Esophagus squamous epithelium (tissue), 5 donors: ENCODE measurements at places on chromosomes 13 and 19.
A peak's percentile ranks its signal among the peaks of the same experiment; 100 is the strongest.

GRCh38 chr13:22648320-22648801, 532.4 kb upstream of the SGCG start:
- H3K4me1 ChIP-seq: no peaks in the 10 kb centered on the region
- no peak for DNase-seq
- H3K36me3 ChIP-seq: no peaks in the 10 kb centered on the region
- H3K27me3 ChIP-seq: no peaks in the 10 kb centered on the region
- no peak overlapping the region for H3K27ac ChIP-seq
- no peak overlapping the region for H3K4me3 ChIP-seq

GRCh38 chr19:7426986-7427385, 61.8 kb downstream of the PEX11G start:
- H3K4me1 ChIP-seq: peaks cover 15% of the 10 kb centered on the region
- no peaks in the 10 kb centered on the region for H3K27me3 ChIP-seq
- no peak overlapping the region for H3K4me3 ChIP-seq
- no peaks in the 10 kb centered on the region for H3K36me3 ChIP-seq
- peak overlapping the region; percentile 45 for H3K27ac ChIP-seq

DNA sequence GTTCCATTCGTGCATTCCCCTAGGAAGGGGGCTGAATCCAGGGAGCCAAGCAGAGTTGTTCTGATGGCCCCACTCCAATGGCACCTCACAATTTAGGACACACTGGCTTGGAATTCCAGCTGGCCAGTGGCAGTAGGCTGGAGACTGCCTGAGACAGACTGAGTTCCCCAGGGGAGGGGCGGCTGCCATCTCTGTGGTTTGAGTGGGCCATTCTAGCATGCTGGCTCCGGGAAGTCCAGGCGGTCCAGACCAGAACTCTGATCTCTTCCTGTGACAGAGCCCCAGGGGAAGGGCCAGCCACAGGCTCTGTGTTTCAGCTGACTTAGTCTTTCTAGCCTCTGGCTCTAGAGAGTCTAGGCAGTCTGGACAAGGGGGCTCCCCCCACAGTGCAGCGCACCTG, 29.5 kb upstream of the SLC7A1 start:
- H3K27me3 ChIP-seq: no peaks in the 10 kb centered on the region
- H3K4me3 ChIP-seq: no peak overlapping the region
- H3K27ac ChIP-seq: no peak overlapping the region
- no peak for DNase-seq
- no peaks in the 10 kb centered on the region for H3K36me3 ChIP-seq
- no peaks in the 10 kb centered on the region for H3K4me1 ChIP-seq

GRCh38 chr19:14118165-14119051, 846 bp upstream of the PRKACA start:
- no peaks in the 10 kb centered on the region for H3K36me3 ChIP-seq
- H3K4me1 ChIP-seq: peaks cover 60% of the 10 kb centered on the region
- H3K4me3 ChIP-seq: peak overlapping the region; percentile 53
- no peaks in the 10 kb centered on the region for H3K27me3 ChIP-seq
- DNase-seq: peak; percentile 24

- no peak overlapping the region for H3K27ac ChIP-seq
- peaks cover 13% of the 10 kb centered on the region for H3K4me1 ChIP-seq
- no peak for DNase-seq
- H3K36me3 ChIP-seq: no peaks in the 10 kb centered on the region
These were observed 37.3 kb upstream of the ALOX5AP start for GRCh38 chr13:30697996-30698401.

DNA sequence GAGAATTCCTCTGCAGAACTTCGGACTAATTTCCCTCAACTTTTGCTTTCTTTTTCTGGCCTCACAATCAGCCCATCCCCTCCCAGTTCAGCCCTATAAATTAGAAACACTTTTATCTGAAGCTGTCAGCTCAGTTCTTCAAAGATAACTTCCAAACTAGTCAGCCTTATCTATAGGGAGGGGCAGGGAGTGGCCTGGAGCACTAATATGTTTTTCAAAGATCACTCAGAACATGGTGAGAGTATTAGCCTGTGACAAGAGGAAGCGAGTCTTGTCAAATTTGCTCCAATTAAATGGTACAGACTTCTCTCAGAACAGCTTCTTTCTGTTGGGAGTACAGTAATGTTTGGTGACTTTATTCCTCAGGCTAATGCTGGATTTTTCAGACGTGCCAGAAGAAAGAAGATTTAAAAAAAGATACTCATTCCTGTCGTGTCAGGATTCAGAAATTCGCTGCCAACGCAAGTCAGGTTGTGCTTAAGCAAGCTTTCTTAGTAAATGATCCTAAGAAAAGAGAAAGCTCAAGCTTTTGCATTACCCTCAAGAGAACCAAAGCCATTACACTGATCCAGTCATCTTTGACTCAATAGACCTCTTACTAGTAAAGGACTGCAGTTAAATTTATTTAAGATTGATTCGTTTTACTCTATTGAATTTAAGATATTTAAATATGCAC, 1033.6 kb downstream of the SLITRK5 start:
- H3K4me3 ChIP-seq: peak overlapping the region; percentile 26
- no peaks in the 10 kb centered on the region for H3K36me3 ChIP-seq
- peaks cover 21% of the 10 kb centered on the region for H3K4me1 ChIP-seq

GRCh38 chr13:81409284-81409683, 1068.4 kb upstream of the SPRY2 start:
- no peak overlapping the region for H3K27ac ChIP-seq
- H3K4me3 ChIP-seq: no peak overlapping the region
- H3K4me1 ChIP-seq: no peaks in the 10 kb centered on the region
- no peaks in the 10 kb centered on the region for H3K36me3 ChIP-seq
- H3K27me3 ChIP-seq: no peaks in the 10 kb centered on the region
- DNase-seq: no peak

DNA sequence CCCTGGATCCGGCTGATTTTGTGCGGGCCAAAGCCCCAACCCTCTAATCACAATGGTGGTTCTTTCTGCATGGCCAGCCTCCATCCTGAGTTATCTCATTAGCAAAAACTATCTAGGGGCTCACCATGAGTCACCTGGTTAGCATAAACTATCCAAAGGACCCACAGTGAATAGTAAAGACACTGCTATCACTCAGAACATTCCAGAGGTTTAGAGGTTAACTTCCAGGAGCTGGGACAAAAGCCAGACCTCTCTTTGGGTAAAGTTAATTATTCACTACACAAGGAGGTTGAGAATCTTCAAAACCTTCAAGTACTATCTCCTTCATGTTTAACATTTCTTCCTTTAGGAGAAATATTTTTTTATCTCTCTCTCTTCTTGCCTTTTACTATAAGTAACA, 18.8 kb upstream of the PPP5C start:
- no peak overlapping the region for H3K4me3 ChIP-seq
- no peak overlapping the region for H3K27ac ChIP-seq
- no peaks in the 10 kb centered on the region for H3K36me3 ChIP-seq
- H3K4me1 ChIP-seq: no peaks in the 10 kb centered on the region

GRCh38 chr19:1068009-1069001, 1.3 kb downstream of the ARHGAP45 start:
- DNase-seq: no peak
- H3K36me3 ChIP-seq: no peaks in the 10 kb centered on the region
- H3K4me3 ChIP-seq: peak overlapping the region; percentile 27
- H3K4me1 ChIP-seq: peaks cover 43% of the 10 kb centered on the region
- peak overlapping the region; percentile 69 for H3K27ac ChIP-seq
- H3K27me3 ChIP-seq: peaks cover 9% of the 10 kb centered on the region

- no peaks in the 10 kb centered on the region for H3K4me1 ChIP-seq
- peak overlapping the region; percentile 36 for H3K4me3 ChIP-seq
- DNase-seq: peak; percentile 40
- H3K36me3 ChIP-seq: no peaks in the 10 kb centered on the region
These were observed 32.2 kb downstream of the GP6 start for GRCh38 chr19:55005684-55006488.

DNA sequence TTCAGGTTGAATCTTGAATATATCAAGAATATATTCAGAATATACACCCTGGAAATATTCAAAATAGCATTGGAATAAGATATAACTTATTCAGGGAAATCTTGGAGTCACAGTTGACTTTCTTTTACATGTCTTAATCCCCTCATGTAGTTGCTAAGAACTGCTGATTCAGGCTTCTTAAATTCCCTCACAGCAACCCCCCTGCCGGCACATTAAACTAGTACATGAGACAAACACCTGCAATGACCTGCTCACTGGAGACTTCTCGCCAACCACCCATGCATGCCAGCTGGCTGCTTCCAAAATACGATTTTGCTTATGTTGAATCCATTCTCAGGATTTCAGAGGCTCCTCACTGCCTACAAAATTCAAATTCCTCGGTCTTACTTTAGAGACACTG, 997.1 kb downstream of the EFNB2 start:
- no peak for DNase-seq
- H3K27ac ChIP-seq: no peak overlapping the region
- H3K4me3 ChIP-seq: no peak overlapping the region

DNA sequence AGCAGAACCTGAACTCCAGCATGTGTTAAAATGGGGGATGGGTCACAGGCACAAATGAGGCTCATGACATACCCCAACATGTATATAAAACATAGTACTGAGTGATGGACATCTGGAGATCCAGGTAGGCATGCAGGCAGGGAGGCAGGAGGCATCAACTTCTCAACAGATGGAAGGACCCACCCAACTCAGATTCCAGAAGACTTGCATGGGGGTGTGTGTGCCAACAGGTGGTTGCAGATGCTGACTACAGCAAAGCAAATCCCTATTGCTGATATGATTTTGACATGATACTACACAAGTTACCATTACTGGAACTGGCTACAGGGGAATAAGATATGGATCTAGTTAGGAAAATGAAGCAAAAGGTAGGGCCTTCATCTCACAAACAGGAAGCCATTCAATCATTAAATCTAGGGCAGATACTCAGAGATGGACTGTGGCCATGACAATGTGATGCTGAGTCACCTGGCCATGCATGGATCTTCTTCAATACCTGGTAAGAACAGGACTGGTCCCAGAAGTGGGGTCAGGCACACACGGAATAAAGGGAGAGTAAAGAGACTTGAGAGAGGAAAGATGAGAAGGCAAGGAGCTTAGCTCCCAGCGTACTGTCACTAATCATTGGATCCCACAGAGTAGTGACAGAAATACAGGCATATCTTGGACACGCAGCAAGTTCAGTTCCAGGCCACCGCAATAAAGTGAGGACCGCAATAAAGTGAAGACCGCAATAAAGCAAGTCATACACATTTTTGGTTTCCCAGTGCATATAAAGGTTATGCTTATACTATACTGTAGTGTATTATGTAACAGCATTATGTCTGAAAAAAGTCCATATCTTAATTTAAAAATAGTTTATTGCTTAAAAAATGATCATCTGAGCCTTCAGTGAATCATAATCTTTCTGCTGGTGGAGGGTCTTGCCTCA, 91.3 kb downstream of the USP12 start:
- H3K27me3 ChIP-seq: no peaks in the 10 kb centered on the region
- H3K4me3 ChIP-seq: no peak overlapping the region
- H3K27ac ChIP-seq: no peak overlapping the region
- DNase-seq: no peak
- H3K36me3 ChIP-seq: peaks cover 42% of the 10 kb centered on the region
- no peaks in the 10 kb centered on the region for H3K4me1 ChIP-seq

DNA sequence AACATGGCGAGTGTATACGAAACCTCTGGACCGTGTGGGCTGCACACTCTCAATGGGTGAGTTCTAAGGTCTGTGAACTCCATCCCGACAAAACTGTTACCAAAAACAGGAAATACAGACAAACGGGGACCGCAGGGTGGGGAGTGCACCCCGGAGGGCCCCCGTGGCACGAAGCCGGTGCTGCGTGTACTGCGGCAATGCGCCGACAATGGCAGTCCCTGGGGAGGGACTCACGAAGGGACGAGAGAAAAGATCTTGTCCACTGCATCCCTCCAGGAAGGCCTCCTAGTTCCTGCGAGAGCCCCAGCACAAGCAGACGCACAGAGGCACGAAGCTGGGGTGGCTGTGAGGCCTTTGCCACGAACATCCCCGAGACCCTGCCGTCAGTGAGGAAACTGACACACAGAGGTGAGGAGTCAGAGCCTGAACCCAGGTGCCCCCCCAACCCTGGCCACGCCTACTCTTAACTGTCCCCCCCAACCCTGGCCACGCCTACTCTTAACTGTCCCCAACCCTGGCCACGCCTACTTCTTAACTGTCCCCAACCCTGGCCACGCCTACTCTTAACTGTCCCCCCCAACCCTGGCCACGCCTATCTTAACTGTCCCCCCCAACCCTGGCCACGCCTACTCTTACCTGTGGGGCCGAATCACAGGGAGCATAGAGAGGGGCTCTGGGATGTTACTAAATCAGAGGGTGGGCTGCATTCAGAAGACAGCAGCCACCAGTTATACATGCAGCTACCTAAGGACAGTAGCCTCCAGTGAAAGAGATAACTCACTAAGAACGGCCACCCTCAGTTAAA, 4.2 kb downstream of the MED16 start:
- DNase-seq: no peak
- peaks cover 8% of the 10 kb centered on the region for H3K4me1 ChIP-seq
- H3K4me3 ChIP-seq: no peak overlapping the region
- H3K27me3 ChIP-seq: no peaks in the 10 kb centered on the region
- no peak overlapping the region for H3K27ac ChIP-seq

DNA sequence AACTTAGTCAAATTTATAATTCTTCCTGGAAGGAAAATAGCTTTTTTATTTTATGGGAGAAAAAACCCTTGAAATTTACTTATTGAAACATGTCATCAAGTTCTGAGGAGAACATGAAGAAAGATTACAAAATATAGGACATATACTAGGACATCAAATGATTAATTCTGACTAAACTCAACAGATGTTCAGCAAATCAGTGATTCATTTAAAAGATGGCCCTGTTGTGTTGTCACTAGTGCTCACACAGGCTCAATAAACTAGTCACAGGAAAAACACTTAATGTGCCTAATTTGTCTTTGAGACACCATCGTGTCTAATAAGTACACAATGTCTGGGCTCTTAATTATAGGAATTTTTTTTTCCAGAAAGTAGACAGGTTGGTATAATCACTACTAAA, 223.8 kb upstream of the TMTC4 start:
- no peaks in the 10 kb centered on the region for H3K36me3 ChIP-seq
- H3K4me3 ChIP-seq: no peak overlapping the region
- DNase-seq: no peak
- H3K27me3 ChIP-seq: no peaks in the 10 kb centered on the region
- H3K4me1 ChIP-seq: no peaks in the 10 kb centered on the region
- H3K27ac ChIP-seq: no peak overlapping the region

DNA sequence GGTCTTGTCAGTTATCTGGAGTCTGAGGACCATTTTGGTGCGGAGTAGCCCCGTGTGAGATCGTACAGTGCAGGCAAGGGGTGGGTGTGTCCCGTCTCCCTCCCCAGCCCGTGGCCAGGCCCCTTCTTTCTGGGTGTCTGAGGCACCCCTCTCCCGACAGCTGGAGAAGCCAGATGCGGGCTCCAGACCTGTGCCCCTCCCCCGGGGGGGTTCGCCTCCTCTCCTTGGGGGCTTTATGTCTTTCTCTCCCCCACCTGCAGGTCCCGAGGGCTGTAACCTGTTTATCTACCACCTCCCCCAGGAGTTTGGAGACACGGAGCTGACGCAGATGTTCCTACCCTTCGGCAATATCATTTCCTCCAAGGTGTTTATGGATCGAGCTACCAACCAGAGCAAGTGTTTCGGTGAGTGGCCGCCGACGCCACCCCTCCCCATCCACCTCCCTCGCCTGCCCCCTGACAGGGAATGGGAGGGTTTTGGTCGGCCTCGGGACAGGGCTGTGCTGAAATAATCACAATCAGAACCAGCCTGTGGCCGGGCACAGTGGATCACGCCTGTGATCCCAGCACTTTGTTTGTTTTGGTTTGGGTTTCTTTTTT, 65.6 kb downstream of the CELF5 start:
- no peak overlapping the region for H3K4me3 ChIP-seq
- H3K27ac ChIP-seq: no peak overlapping the region

- H3K27me3 ChIP-seq: no peaks in the 10 kb centered on the region
- H3K27ac ChIP-seq: no peak overlapping the region
- no peaks in the 10 kb centered on the region for H3K36me3 ChIP-seq
- H3K4me1 ChIP-seq: peaks cover 3% of the 10 kb centered on the region
- no peak for DNase-seq
- no peak overlapping the region for H3K4me3 ChIP-seq
These were observed 3.6 kb downstream of the FCHO1 start for GRCh38 chr19:17754634-17755442.
